ENCODE measurements at places on chromosomes 5 and 9.

DNA sequence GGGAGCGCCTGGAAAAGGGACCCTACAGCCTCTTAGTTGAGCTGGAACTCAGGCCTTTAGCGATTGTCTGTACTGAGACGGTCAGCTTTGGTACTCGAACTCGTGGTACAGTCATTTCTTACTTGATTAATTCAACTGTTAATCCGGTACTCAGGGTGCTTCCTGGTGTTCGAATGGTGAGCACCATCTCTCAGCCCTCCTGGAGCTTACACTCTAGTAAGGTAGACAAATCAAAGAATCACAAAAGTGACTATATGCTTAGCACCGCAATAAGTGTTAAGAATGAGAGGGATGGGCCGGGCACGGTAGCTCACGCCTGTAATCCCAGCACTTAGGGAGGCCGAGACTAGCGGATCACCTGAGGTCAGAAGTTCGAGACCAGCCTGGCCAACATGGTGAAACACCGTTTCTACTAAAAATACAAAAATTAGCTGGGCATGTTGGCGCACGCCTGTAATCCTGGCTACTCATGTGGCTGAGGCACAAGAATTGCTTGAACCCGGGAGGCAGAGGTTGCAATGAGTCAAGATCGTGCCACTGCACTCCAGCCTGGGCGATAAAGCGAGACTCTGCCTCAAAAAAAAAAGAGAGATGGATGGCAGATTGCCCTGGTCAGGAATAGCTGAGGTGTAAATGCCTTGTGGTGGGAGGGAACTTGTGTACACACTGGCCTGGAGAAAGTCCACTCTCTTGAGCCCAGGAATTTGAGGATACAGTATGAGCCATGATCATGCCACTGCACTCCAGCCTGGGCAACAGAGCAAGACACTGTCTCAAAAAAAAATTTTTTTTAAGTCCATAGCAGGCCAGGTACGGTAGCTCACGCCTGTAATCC, 981 bp downstream of the TCOF1 start:
- DNase-seq = no peak

- DNase-seq = no peak
Measured at GRCh38 chr9:85959955-85960354, 19.0 kb downstream of the NAA35 start.

- DNase-seq = no peak
Measured at GRCh38 chr5:150057052-150057451, 29.3 kb downstream of the CSF1R start.

GRCh38 chr5:24363789-24364481, 280.8 kb downstream of the CDH10 start:
- DNase-seq = no peak

GRCh38 chr9:115167175-115167574, 49.2 kb upstream of the TNC start:
- no peak for DNase-seq

DNA sequence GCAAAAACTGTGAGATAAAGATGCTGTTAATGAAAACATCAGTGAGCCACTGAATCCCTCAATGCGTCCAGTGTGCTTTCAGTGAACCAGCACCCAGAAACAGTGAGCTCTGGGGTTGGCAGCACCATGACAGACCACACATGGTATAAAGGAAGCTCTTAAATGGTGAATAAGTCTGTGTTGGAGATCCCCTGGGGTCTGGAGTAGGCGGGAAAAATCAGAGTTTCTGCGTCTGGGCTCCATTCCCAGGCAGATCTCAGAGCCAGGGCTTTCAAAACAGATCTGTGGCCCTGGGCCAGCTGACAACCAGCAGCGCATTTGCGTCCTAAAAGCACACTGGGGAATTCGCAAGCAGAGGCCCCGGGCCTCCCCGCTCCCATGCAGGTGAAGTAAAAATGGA, 233.5 kb downstream of the FRMD3 start:
- DNase-seq = no peak

GRCh38 chr9:529731-530130, 311.8 kb upstream of the DMRT1 start:
- no peak for DNase-seq

DNA sequence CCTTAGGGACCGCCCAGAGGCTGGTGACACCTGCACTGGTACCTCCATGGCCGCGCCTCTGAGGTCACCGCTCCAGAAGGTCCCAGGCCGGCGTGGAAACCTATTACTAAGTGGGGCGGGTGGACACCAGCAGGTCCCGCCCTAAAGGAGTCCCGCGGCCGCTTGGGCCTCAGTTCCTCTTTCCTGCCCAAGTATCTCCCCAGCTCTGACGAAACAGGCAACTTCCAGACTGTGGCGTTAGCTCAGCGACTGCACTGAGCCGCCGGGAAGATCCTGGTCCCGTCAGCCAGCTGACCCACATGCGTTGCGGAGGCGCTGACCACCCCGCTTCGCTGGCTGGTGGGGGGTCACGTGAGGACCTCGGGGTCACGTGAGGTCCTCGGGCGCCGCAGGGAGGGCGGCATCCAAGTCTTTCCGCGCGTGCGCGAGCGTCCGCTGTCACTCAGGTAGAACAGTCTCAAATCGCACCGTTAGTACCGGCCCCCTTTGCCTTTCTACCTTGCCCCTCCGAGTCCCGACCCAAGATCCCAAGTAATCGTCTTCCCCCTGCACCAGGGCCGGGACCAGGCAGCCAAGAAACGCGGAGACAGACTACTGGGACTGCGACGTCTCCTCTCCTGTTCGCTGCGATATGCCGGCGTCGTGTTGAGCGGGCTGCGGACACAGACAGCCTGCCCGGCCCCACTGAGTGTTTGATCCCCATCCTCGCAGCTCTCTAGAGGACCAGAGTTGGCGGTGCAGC, 53.7 kb upstream of the KDM4C start:
- DNase-seq = peak; percentile 90

- DNase-seq = no peak
Measured at GRCh38 chr9:107833295-107833694, 343.7 kb upstream of the KLF4 start.

Data from iPS DF 6.9 (cell line).